Memory B cell (primary cell): ENCODE measurements at places on chromosomes 4 and X.

DNA sequence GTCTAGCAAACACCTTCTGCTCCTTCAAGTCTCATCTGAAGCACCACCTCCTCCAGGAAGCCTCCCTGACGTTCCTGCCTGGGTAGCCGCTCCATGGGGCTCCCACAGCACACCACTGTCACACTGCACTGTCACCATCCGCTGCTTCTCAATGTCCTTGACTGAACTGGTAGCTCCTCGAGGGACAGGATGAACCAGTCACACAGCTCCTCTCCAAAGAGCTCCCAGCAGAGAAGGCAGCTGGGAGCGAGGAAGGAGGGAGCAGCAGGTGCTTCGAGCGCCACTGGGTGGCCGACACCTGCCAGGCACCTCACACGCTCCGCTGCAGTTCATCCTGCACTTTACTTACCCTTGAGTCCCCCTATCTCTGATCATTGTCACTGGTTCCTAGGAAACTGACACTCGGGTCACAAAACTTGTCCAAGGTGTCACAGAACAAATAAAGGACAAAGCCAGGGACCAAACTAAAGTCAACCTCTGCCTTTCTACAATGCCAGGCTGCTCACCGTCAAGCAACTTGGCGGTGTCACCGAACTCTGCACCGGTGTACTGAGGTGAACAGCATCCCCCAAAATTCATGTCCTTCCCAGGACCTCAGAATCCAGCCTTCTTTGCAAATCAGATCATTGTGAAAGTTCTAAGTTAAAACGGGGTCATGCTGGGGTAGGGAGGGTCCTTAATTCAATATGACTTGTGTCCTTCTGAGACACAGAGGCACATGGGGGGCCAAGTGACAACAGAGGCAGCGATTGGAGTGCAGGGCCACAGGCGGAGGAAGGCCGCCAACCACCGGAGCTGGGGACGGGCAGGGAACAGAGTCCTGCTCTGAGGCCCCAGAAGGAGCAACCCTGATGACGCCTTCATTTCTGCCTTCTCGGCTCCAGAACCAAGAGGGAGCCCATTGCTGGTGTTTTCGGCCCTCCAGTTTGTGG lies 5.5 kb upstream of the S100P start:
- DNase-seq: no peak

GRCh38 chr4:139783741-139784484 lies 118.3 kb downstream of the MGST2 start:
- DNase-seq: no peak

DNA sequence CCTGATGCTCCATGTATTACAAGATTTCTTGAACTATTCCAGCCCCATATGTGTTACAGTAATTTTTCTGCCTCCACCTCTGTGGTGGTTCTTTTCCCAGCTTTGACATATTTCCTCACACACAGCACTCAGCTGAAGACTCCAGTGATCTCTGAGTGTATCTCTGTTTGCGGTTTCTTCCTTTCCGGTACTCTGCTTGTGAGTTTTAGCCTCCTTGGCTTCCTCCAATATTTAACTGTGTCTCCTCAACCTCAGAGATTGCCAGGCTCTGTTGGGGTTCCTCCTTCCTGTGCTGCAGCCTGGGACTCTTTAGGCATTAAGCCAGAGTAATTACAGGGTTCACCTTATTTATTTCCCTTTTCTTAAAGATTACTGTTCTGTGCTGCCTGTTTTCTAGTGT lies 73.2 kb downstream of the NFKB1 start:
- no peak for DNase-seq

DNA sequence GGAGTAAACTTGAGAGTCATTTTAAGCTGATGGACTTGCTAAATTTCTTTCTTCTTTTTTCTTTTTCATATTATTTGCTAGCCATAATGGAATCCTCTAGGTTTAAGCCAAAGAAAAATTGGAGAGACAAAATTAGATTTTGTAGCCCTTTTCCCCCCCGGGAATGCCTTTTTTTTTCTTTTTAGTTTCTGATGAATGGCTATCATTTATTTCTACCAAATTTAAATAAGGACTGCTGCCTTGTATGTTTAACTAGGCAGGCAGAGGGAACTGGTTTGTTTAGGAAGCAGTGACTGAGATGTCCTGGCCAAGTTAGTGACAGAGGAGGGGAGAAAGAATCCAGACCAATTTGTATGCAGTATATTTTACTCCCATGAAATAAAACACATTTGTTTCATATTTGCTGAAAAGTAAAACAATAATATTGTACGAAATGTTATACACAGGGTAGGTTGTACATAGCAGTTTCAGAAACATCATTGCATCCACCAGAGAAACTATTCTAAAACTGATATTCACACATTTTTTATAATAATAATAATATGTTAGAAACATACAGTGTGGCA lies 5.7 kb downstream of the PITX2 start:
- no peak for DNase-seq

- no peak for DNase-seq
Measured at GRCh38 chrX:50514811-50515210, 44.2 kb upstream of the DGKK start.

GRCh38 chr4:158020176-158020575 lies 152.6 kb downstream of the GASK1B start:
- DNase-seq: no peak

- DNase-seq: no peak
Measured at GRCh38 chrX:146854281-146854680, 39.7 kb upstream of the CXorf51A start.

- DNase-seq: no peak
Measured at GRCh38 chr4:74056858-74057562, 18.5 kb upstream of the CXCL3 start.

- DNase-seq: no peak
Measured at GRCh38 chr4:165684177-165684805, 188.7 kb upstream of the TLL1 start.
